Activated naive CD8-positive, alpha-beta T cell treated with anti-CD3 and anti-CD28 coated beads, Interleukin-2, amount 10 ng/mL, durations not matched to agents 7 days and 5 days (primary cell): ENCODE measurements at places on chromosomes 2 and 18.
A peak's percentile ranks its signal among the peaks of the same experiment; 100 is the strongest.

GRCh38 chr2:30978044-30978443 lies 160.2 kb downstream of the GALNT14 start:
- H3K27ac ChIP-seq = no peak overlapping the region
- no peaks in the 10 kb centered on the region for H3K36me3 ChIP-seq
- H3K4me1 ChIP-seq = no peaks in the 10 kb centered on the region
- H3K4me3 ChIP-seq = no peak overlapping the region

DNA sequence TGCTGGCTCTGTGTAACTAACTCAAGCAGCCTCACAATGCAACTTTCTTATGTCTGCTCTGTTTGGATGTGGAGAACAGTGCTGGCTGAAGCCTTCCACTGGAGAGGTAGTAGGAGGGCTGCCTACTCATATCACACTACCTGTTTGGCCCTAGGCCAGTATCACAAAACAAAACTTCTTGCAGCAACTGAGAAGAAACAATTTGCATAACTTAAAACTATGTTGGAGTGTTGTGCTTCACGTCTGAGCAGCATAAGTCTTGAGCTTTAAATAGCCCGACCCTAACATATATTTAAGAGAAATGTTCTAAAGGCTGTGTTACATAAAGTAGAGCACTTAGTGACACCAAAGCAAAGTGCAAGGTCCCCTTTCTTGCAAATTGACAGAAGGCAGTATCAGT lies 204.9 kb upstream of the ACVR2A start:
- no peak for DNase-seq
- H3K4me3 ChIP-seq = no peak overlapping the region
- no peak overlapping the region for H3K27ac ChIP-seq
- H3K36me3 ChIP-seq = no peaks in the 10 kb centered on the region

DNA sequence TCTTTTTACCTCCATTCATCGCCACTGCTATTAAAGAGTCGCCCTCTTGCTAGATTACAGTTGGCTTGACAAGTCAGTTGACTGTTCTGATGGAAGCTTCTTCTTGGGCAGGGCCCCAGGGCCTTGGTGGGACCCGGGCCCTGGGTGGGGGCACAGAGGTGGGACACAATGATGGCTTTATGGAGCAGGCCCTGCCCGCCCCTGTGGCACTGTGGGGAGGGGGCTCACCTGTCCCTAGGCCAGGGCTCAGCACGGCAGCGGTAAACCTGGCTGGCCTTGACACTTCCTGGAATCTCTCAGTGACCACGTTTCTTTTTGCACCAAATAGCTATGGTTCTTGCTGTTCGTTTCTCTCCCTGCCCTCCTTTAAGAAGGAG lies 4.9 kb upstream of the HS6ST1 start:
- DNase-seq = no peak
- peaks cover 14% of the 10 kb centered on the region for H3K27me3 ChIP-seq
- peaks cover 5% of the 10 kb centered on the region for H3K4me1 ChIP-seq
- no peak overlapping the region for H3K27ac ChIP-seq

DNA sequence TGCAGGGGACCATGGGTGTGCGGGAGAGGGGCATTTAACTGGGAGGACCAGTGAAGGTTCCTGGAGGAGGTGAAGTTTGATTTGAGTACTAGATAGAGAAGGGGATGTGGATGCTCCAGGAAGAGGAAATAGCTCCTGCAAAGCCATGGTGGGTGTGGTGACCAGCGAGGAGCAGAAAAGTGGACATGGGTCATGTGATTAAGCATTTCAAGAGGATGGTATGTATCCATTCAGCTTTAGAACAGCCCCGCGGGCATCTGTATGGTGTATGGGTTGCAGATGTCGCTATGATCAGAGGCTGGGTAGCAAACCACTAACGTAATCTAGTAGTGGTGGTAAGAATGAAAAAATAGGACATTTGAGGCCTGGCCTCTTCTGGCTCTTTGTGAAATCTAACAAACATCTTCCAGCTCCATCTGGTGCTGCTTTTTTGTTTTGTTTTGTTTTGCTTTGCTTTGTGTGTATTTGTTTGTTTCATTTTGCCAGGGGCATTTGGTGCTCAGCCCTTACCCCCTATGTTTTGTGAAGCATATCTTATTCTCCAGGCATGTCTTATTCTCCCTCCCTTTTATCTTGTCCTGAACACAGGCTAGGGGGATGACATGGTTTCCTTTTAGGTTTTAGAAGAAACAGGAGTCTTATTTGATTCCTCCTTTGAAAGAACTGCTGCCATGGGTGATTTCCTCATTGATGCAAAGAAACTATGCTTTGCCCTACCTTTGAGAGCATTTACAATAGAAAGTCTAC lies 226.1 kb downstream of the LRRTM1 start:
- H3K27ac ChIP-seq = no peak overlapping the region
- no peak overlapping the region for H3K4me3 ChIP-seq
- no peaks in the 10 kb centered on the region for H3K36me3 ChIP-seq
- no peak for DNase-seq
- no peaks in the 10 kb centered on the region for H3K4me1 ChIP-seq
- H3K27me3 ChIP-seq = no peaks in the 10 kb centered on the region

DNA sequence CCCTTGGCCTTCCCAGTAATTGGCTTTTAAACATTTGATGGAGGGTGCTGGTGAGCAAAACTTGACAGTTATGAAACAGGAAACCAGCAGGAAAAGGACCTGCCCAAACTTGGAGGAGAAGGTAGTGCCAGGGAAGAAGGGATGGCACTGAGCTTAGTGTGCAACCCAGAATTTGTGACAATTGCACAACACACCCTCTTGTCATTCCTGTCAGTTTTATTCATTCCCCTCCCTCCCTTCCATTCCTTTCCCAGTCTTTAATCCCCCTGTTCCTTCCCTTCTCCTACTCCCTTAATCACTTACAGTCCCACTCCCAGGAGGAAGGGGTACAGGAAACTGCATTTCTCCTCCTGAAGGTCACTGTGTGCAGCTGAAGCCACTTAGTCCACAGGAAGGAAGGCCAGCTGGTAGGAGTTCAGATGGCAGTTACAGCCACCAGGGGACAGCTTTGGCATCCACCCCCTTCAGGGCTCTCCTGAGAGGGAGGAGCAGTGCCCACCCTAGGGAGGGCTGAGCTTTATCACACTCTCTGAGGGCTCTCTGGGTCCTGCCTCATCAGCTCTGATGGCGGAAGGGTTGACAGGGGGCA lies 24.0 kb upstream of the SIGLEC15 start:
- H3K4me1 ChIP-seq = peaks cover 3% of the 10 kb centered on the region
- H3K4me3 ChIP-seq = no peak overlapping the region
- DNase-seq = no peak
- peaks cover 4% of the 10 kb centered on the region for H3K27me3 ChIP-seq
- no peaks in the 10 kb centered on the region for H3K36me3 ChIP-seq

GRCh38 chr2:143469323-143469722 lies 340.1 kb downstream of the ARHGAP15 start:
- no peak overlapping the region for H3K4me3 ChIP-seq
- no peak for DNase-seq
- peaks cover 34% of the 10 kb centered on the region for H3K36me3 ChIP-seq
- H3K4me1 ChIP-seq = peaks cover 15% of the 10 kb centered on the region
- no peaks in the 10 kb centered on the region for H3K27me3 ChIP-seq

DNA sequence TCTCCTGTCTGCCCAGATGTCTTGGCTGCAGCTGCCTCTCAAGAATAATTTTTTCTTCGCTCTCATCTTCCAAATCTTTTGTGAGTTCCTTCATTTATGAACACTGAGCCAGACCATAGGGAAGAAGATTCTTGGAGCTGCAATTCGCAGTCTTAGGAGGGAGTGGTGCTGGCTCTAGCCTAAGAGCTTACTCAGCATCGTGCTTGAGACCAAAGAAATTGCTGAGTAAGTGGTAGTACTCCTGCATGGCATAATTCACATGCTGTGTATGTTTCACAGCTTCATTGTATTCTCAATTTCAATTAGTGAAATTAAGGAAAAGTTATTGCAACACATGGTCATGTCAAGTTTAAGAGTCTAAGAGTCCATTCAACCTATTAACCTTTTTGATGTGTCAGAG lies 771.7 kb downstream of the ADCYAP1 start:
- no peaks in the 10 kb centered on the region for H3K4me1 ChIP-seq
- no peaks in the 10 kb centered on the region for H3K36me3 ChIP-seq
- no peak overlapping the region for H3K4me3 ChIP-seq
- no peak overlapping the region for H3K27ac ChIP-seq
- DNase-seq = no peak
- H3K27me3 ChIP-seq = no peaks in the 10 kb centered on the region

- no peaks in the 10 kb centered on the region for H3K4me1 ChIP-seq
- no peaks in the 10 kb centered on the region for H3K36me3 ChIP-seq
- no peak overlapping the region for H3K27ac ChIP-seq
- DNase-seq = no peak
- peaks cover 4% of the 10 kb centered on the region for H3K27me3 ChIP-seq
- no peak overlapping the region for H3K4me3 ChIP-seq
These were observed 90.5 kb downstream of the LRATD1 start for GRCh38 chr2:14722904-14723570.

DNA sequence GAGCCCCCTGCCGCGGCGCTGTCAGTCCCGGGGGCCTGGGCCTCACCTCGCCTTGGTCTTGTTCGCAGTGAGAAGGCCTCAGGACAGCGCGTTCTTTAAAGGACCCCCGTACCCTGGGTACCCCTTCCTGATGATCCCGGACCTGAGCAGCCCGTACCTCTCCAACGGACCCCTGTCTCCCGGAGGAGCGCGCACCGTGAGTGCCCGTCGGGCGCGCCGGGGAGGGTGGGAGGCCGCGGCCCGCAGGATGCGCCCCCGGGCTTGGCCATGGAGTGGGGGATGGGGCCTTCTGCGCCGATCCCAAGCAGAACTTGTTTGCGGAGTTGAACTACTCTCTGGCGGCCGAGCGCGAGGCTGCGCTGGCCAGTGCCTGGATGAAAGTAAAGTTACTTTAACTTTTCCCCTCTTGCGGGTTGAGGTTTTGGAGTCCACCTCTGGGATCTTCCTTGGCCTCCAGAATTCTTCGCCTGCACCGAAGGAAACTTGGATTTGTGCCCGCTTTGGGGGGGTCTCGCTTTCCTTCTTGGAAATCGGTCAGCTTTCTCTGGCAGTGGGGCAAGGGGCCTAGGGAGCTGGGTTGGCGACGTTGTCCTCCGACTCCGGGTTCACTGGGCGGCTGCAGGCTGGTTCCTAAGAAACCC lies 1.2 kb downstream of the TCF7L1 start:
- DNase-seq = peak; percentile 36
- peaks cover 75% of the 10 kb centered on the region for H3K27me3 ChIP-seq
- H3K36me3 ChIP-seq = no peaks in the 10 kb centered on the region
- H3K4me3 ChIP-seq = no peak overlapping the region

GRCh38 chr2:235286622-235287374 lies 207.0 kb upstream of the AGAP1 start:
- H3K4me1 ChIP-seq = no peaks in the 10 kb centered on the region
- no peak overlapping the region for H3K27ac ChIP-seq
- no peaks in the 10 kb centered on the region for H3K36me3 ChIP-seq
- H3K4me3 ChIP-seq = no peak overlapping the region
- DNase-seq = no peak
- peaks cover 8% of the 10 kb centered on the region for H3K27me3 ChIP-seq

- H3K27me3 ChIP-seq = no peaks in the 10 kb centered on the region
- no peaks in the 10 kb centered on the region for H3K36me3 ChIP-seq
- no peak overlapping the region for H3K27ac ChIP-seq
- no peak overlapping the region for H3K4me3 ChIP-seq
- no peak for DNase-seq
These were observed 284.7 kb upstream of the ZC3H15 start for GRCh38 chr2:186201371-186201770.

GRCh38 chr2:30230497-30231211 lies 680 bp upstream of the LBH start:
- peaks cover 9% of the 10 kb centered on the region for H3K36me3 ChIP-seq
- H3K27ac ChIP-seq = peak overlapping the region; percentile 75
- H3K27me3 ChIP-seq = peaks cover 2% of the 10 kb centered on the region

GRCh38 chr2:180411661-180412060 lies 404.6 kb upstream of the CWC22 start:
- no peaks in the 10 kb centered on the region for H3K27me3 ChIP-seq
- no peak overlapping the region for H3K27ac ChIP-seq
- no peak for DNase-seq
- no peaks in the 10 kb centered on the region for H3K4me1 ChIP-seq

GRCh38 chr18:79590191-79591031 lies 89.2 kb upstream of the CTDP1 start:
- H3K4me3 ChIP-seq = no peak overlapping the region
- H3K36me3 ChIP-seq = peaks cover 2% of the 10 kb centered on the region
- H3K27me3 ChIP-seq = peaks cover 30% of the 10 kb centered on the region
- no peak overlapping the region for H3K27ac ChIP-seq
- no peak for DNase-seq

DNA sequence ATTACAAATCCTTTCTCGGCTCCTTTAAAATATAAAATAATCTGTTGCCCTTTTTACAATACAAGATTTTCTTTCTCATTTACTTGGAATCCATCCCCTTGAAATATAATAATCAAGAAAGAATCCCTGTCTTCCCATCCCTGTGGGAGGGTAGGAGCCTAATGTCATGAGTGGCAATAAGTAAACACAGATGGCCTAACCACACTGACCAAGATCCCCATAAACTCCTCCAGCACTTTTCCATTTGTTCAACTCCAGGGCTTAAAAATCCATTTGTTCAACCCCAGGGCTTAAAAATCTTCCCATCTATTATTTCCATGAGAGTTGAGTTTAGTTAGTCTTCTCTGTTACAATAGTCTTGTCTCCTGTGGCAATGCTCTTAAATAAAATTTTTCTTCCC lies 297.6 kb downstream of the CDH7 start:
- DNase-seq = no peak
- H3K27ac ChIP-seq = no peak overlapping the region
- no peaks in the 10 kb centered on the region for H3K27me3 ChIP-seq
- no peaks in the 10 kb centered on the region for H3K4me1 ChIP-seq
- no peak overlapping the region for H3K4me3 ChIP-seq

DNA sequence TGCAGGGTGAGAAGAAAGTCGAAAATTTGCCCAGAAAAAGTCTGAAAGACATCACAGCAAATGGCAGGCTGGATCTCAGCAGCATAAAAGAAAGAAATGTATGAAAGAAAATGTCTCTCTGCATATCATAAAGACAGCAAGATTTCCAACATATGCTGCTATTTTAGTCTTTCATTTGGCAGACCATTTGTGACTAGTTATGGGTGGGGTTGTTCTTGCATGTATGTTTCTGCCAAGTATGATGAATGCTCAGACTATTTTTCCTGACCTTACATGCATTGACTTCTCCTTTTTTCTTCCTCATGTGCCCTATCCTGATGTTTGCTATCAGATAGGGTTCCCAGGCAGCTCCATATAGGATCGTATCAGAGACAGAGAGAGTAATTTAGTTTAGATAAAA lies 58.5 kb upstream of the PARD3B start:
- no peaks in the 10 kb centered on the region for H3K36me3 ChIP-seq
- no peak overlapping the region for H3K4me3 ChIP-seq
- DNase-seq = no peak
- H3K27ac ChIP-seq = no peak overlapping the region
- no peaks in the 10 kb centered on the region for H3K4me1 ChIP-seq
- H3K27me3 ChIP-seq = peaks cover 4% of the 10 kb centered on the region

DNA sequence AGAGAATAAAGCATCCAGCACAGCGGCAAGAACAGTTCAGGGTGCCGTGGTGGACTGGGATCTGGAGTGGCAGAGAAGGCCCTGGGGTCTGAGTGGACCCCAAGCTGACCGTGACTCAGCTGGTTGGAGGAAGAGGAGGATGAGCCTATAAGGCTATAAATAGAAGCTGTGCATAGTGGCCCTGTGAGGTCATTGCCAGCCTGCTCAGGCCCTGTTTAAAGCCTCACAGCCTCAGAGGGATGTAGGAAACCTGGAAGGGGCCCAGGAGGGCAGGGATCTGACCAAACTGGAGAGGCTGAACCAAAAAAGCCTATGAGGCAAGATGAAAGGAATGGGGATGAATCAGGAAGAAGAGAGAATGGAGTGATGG lies 11.3 kb upstream of the DES start:
- H3K27ac ChIP-seq = no peak overlapping the region
- H3K27me3 ChIP-seq = peaks cover 8% of the 10 kb centered on the region
- H3K36me3 ChIP-seq = no peaks in the 10 kb centered on the region
- no peak overlapping the region for H3K4me3 ChIP-seq
- H3K4me1 ChIP-seq = no peaks in the 10 kb centered on the region
